Stimulated activated CD4-positive, alpha-beta T cell treated with anti-CD3 and anti-CD28 coated beads, Interleukin-12 subunit alpha, Interleukin-12 subunit beta, amount 100 ng/mL, for 48 hours (primary cell): ENCODE measurements at places on chromosomes 5 and 9.

DNA sequence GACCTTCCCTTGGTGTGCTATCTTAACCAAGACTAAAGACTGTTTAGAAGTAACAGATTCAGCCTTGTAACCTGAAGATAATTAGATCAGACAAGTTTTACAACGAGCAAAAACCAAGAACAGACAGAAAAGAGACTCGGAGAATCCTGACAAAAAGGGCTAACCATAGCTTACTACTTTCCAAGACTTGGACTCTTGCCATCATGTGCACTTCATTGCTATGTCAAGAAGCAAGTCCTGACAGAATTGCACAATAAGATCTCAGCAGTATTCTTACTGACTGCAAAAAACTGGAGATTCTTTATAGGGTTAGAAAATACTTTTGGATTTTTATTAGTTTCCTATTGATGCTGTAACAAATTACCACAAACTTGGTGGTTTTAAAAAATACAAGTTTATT, 1539.0 kb upstream of the NUDT12 start:
- DNase-seq, result no peak

GRCh38 chr9:91873637-91874051, 76.4 kb downstream of the ROR2 start:
- DNase-seq, result no peak

- no peak for DNase-seq
Measured at GRCh38 chr5:88502179-88503040, 233.8 kb upstream of the TMEM161B start.

DNA sequence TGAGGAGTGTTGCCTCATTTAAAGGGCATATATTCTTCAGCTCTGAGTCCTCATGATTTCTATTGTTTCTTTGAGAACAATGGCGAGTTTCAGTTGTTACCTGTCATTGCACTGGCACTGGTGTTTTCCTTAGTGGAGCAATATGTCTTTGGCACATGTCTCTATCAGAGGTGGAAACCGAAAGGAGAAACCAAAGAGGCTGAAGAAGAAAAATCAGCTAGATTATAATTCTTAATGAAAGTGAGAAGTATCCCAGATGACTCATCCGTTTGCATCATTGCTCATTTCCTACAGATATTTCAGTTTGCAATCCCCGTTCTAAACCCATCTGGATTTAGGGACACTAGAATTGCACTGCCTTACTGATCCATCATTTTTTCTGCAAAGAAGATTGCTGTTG, 324.6 kb downstream of the TMEM232 start:
- DNase-seq, result no peak

GRCh38 chr5:116668390-116668789, 93.8 kb upstream of the SEMA6A start:
- DNase-seq, result no peak

- no peak for DNase-seq
Measured at GRCh38 chr5:132825033-132825833, 5.2 kb downstream of the SHROOM1 start.

DNA sequence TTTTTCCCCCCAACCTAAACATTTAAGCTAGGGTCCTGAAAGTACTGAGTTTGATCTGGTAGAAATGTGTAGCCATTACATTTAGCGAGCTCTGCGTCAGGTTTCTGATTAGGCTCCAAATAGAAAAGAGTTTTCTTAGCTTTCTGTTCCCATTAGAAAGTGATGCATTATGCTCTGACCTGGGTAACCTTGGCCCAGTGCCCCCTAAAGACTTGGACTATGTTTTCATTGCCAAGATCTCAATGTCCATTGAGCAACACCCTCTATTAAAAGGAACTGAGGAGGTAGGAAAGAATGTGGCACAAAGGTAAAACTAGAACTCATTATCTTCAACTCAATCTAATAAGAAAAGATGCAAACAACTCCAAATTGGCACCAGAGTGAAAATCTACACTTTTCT, 358.9 kb upstream of the PCSK5 start:
- no peak for DNase-seq

- no peak for DNase-seq
Measured at GRCh38 chr5:116409591-116410296, 164.9 kb downstream of the SEMA6A start.

- DNase-seq, result no peak
Measured at GRCh38 chr5:177509381-177509951, at the start of gene DOK3. Gene DOK3, minus strand, starts transcription at chr5:177509826. Its CDS starts 286 bp downstream, at chr5:177509540.

GRCh38 chr5:148297731-148298130, 14.5 kb upstream of the SPINK7 start:
- DNase-seq, result no peak

GRCh38 chr5:141954194-141954593, 3.8 kb downstream of the PCDH12 start:
- no peak for DNase-seq

DNA sequence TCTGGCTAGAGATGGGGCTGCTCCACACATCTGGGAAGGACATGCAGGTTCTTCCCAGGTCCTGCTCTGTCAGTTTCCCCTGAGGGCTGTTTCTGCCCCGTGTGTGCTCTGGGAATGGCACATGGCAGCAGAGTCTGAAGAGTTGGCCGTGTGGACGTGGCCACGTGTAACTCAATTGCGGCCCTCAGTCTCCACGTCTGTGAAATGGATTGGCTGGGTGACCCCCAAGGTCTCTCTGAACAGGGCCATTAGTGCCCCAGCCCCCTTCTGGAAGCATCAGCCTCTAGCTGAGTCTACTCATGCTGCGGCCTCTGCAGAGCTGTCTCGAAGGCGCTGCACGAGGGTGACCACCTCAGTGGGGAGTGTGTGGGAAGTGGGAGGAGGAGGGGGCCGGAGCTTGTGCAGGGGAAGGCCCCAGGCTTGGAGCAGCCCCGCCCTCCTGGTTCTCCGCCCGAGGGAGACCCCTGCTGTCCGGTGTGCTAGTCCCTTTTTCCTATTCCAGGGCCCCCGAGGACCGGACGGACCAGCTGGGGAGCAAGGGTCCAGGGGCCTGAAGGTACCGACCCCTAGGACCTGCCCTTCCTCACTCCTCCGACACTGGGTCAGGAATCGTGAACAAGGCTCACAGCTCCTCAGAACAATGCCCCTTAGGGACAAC, 58.9 kb upstream of the ORM1 start:
- DNase-seq, result no peak

- no peak for DNase-seq
Measured at GRCh38 chr5:35297755-35298154, 67.5 kb upstream of the PRLR start.

- no peak for DNase-seq
Measured at GRCh38 chr5:179837076-179838011, 16.6 kb downstream of the SQSTM1 start.

GRCh38 chr9:81814794-81815464, 113.3 kb upstream of the SPATA31D4 start:
- no peak for DNase-seq

DNA sequence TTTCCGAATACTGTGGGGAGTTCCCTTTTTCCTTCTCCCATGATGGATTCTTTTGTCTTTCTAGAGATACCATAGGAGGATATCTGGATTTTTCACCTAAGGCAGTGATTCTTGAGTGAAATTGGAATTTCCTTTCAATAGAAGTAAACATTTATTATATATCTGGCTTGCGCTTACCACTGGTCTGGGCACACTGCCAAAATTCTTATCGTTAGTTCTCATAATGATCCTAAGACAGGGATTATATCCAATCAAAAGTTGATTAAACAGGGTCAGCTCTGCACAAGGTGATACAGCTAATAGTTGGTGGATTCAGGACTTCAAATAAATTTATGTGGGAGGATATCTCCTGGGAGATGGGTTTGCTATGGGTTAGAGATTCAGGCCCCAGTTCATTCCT, 9.6 kb downstream of the TLE4 start:
- DNase-seq, result no peak

DNA sequence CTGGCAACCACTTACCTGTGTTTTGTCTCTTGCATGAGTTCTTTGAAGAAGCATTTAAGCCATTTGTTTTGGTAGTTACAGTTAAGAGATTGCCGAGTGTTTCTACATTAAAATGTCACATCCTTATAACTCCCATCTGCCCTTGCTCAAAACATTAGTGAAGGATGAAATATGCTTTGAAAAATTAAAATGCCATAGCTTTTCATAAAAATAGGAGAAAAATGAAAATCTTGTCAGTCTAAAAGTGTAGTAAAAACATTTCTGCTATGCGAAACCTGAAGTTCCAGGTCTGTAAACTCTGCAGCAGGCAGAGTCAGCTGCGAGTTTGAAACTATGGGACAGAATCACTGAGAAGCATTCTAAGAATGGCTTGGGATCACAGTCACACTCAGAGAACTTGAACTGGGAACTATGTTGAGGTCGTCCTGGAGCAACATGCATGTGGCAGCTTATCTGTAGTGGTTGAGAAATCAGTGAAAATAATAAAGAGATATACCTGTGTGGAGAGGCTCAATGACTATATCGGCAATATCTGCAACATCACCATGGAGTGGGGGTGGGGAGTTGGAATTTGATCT, 67.4 kb downstream of the RASGRF2 start:
- no peak for DNase-seq

DNA sequence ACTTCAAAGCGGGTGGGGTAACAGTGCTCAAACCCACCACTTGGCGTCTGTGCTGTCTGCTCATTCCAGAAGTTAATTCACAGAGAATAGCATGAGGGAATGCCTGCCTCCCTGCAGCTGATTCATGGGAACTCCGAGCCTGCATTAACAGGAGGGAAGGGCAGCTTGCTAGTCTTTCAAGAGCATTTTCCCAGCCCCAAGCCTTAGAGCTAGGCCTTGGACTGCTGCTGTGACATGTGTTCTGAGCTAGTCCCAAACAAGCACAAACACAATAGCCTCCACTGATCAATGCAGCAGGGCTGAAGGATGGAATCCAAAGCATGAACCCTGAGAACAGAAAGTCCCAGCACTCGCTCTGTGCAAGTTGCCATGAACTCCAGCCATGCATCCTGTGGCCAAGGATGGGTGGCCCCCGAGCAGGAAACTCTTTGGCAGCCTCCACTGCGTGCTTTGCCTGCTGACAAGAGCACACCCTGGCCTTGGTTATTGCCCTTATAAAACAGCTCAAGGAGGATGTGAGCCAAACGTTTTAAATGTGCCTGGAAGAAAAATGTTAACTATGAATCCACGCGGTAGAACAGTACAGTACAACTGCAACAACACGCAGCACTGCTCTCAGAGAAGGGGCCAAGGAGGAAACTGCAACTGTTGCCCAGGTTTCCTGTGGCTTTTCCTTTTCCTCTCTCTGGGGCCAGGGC, 653.1 kb upstream of the KLF4 start:
- DNase-seq, result no peak

GRCh38 chr5:103355579-103355978, 97.0 kb downstream of the MACIR start:
- DNase-seq, result no peak

DNA sequence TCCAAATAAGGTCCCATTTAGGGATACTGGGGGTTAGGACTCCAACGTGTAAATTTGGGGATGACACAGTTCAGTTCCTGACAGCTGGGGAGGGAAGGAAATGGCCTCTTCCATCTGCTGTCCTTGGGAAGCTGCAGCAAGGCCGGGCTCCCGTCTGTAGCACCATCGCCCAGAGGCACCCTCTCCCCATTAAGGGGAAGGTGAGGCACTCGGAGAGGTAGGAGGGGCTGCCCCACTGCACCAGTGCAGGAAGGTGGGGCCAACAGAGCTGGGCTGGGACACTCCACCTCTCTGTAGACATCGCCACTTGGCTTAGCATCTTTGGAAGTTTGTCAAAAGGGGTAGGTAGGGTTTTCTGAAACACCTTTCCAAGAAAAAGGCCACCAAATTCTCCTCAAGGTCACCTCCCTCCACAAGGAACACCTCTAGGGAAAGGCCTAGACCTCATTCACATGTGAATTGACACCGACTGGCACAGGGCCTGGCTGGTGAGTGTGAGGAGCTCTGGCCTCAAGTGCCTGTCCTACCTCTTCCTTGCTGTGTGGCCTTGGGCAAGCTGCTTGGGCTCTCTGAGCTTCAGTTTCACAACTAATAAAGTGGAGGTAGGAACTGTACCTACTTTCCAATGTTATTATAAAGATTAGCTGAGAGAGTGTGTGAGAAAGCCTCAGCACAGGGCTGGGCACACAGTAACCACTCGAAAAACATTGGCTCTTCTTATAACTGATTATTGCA, 75.0 kb upstream of the NEURL1B start:
- DNase-seq, result no peak

DNA sequence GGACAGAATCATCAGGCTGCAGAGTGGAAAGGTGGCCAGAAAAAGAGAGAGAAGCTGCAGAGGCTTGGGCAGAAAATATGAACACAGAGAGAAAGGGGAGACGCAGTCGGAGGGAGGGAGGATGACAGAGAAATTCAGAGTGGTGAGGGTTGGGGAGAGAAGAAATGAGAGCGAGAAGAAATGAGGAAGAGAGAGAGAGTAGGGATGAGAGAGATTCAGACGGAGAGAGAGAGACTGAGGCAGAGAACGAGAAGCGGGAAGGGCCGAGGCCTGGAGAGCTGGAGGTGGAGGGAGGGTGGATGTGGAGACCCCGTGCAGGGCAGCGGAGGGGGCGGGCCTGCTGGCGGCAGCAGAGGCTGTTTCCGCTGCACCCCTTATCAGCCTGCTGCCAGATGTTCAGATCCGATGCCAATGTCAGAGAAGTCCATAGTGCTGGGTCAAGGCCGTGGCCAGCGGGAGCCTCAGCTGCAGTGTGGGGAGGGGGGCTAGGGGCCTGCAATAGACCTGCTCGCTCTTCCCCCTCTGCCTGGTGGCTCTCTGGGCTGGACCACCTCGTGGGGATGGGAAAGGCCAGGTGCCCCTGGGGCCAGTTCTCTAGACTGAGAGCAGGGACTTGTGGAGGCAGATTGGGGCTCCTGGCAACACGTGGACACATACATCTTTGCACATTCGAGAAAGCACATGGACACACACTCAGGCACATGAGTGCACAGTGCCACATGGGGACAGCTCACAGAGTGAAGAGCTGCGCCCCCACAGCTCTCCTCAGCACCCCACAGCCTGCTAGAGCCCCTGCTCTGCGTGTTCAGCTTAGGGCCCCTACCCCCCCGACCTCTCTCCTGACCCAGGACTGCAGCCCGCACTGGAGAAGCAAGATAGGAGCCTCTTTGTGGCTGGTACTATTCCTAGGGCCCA, 4.9 kb upstream of the NR5A1 start:
- no peak for DNase-seq

DNA sequence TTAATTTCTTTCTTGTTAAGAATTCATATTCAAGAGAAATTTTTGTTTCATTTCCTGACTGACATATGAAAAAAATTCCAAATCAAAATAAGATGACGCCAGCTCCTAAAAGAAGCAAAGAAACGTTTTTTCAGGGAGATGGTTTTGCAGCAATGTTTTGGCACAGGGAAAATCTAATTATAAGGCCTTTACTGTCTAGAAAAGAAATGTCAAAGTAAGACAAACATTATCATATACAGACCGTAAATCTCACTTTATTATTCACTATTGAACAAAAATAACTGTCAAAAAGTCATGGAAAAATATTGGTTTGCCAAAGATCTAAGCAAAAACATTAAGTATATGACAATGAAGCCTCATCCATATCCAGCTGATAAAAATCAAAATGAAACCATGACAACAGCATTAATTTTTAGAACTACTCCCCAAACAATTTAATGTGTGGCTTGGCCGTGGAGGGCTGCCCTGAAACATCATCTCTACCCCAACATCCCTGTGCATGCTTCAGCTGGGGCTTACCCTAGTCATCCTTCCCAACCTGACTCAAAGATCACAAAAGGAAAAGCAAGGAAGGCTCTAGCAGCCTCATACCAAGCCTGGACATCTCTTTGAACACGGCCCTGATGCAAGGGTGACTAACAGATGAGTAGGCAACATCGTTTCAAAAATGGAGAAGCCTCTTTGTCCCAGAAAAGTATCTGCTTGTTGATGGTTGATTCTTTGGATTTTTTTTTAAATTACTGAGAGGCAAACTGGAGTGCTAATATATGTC, 95.6 kb downstream of the ARSB start:
- no peak for DNase-seq
